Naive thymus-derived CD8-positive, alpha-beta T cell (primary cell): ENCODE measurements at places on chromosomes 6 and 20.

- no peak for DNase-seq
- H3K36me3 ChIP-seq, result no peaks in the 10 kb centered on the region
- peaks cover 13% of the 10 kb centered on the region for H3K27me3 ChIP-seq
- peak overlapping the region; percentile 60 for H3K27ac ChIP-seq
- peak overlapping the region; percentile 36 for H3K4me3 ChIP-seq
Measured at GRCh38 chr6:110544472-110544871, 68.1 kb upstream of the SLC22A16 start.

- no peak overlapping the region for H3K27ac ChIP-seq
- H3K36me3 ChIP-seq, result peaks cover 7% of the 10 kb centered on the region
- H3K27me3 ChIP-seq, result no peaks in the 10 kb centered on the region
- DNase-seq, result no peak
- peaks cover 27% of the 10 kb centered on the region for H3K4me1 ChIP-seq
Measured at GRCh38 chr20:10537850-10538480, 102.9 kb downstream of the SLX4IP start.

GRCh38 chr20:42742926-42743325 is 446.8 kb downstream of the PTPRT start:
- no peaks in the 10 kb centered on the region for H3K27me3 ChIP-seq
- no peaks in the 10 kb centered on the region for H3K36me3 ChIP-seq
- no peak for DNase-seq

DNA sequence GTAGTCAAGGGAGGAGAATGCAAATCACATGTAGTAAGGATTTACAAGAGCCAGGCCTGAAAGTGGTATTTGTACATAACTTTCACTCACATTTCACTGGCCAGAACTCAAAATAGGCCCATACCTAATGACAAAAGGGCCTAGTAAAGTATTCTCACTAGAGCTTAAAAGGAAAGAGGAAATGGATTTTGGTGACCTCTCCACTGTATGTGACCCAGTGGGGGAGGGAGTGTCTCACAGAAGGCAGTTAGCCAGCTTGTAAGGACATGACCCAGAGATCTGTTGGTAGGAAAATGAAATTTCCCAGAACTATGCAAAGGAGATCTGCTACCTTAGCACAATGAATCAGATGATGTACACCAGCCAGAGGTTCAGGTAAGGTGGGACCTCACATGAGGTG is 124.4 kb downstream of the PTPRT start:
- H3K27ac ChIP-seq, result no peak overlapping the region
- no peaks in the 10 kb centered on the region for H3K36me3 ChIP-seq
- H3K27me3 ChIP-seq, result no peaks in the 10 kb centered on the region
- no peak for DNase-seq
- H3K4me3 ChIP-seq, result no peak overlapping the region

GRCh38 chr6:129102741-129103140 is 219.8 kb downstream of the LAMA2 start:
- peaks cover 21% of the 10 kb centered on the region for H3K27me3 ChIP-seq
- H3K27ac ChIP-seq, result no peak overlapping the region
- no peaks in the 10 kb centered on the region for H3K36me3 ChIP-seq
- H3K4me3 ChIP-seq, result no peak overlapping the region
- no peaks in the 10 kb centered on the region for H3K4me1 ChIP-seq
- no peak for DNase-seq

DNA sequence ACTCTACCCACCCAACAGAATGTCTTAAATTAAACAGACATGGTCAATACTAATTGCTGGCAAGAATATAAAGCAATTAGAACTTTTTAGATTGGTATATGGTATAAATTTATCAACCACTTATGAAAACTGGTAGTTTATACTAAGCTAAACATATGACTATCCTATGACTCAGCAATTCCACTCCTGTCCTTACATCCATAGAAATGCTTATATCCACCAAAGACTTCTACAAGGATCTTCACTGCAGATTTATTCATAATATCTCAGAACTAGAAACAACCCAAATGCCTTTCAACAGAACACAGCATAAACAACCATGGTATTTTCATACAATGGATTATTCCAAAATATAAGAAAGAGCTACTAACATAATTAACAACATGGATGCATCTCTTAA is 4.6 kb downstream of the ZNF184 start:
- DNase-seq, result no peak
- peaks cover 70% of the 10 kb centered on the region for H3K4me1 ChIP-seq
- H3K27ac ChIP-seq, result no peak overlapping the region
- no peaks in the 10 kb centered on the region for H3K27me3 ChIP-seq
- no peak overlapping the region for H3K4me3 ChIP-seq

- peak overlapping the region; percentile 87 for H3K27ac ChIP-seq
- H3K27me3 ChIP-seq, result no peaks in the 10 kb centered on the region
- peak overlapping the region; percentile 64 for H3K4me3 ChIP-seq
- no peak for DNase-seq
- H3K36me3 ChIP-seq, result no peaks in the 10 kb centered on the region
Measured at GRCh38 chr6:42279966-42280629, 62.4 kb upstream of the MRPS10 start.

DNA sequence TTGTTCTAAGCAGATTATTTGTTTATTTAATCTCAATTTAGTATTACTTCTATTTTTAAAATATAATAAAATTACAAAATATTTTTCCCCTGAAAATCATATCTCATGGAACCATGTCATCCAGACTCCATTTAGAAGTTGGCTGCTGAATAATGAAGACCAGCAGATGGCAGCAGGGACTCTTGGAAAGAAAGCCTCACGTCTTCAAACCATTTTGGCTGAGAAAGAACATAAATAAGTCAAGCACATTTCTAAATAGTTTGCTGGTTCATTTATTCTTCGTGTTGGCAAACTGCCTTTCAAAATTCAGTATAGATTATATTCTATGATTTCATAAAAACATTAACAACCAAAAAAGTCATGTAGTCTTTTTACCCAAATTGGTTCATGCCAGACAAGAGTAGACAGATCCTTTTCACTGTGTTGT is 71.7 kb downstream of the RCAN2 start:
- H3K36me3 ChIP-seq, result no peaks in the 10 kb centered on the region
- DNase-seq, result no peak
- H3K4me1 ChIP-seq, result no peaks in the 10 kb centered on the region
- H3K4me3 ChIP-seq, result no peak overlapping the region
- no peak overlapping the region for H3K27ac ChIP-seq
- H3K27me3 ChIP-seq, result peaks cover 20% of the 10 kb centered on the region

DNA sequence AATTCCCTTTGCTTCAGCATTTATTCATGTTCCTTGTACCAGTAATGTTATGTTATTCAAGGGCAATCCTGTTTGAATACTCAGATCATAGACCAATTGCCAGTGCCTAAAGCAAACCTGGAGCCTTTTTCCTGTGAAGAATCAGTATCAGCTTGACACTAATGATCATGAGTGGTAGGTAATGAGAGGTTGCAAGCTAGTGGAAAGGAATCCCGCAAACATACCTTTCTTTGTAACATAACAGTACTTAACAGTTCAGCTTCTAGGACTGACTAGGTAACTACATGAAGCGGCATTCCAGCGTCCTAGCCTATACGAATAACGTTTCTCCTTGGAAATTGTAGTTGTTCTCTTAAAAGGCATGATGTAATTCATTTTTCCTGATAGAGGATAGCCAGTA is 253.7 kb downstream of the TMEM242 start:
- no peak overlapping the region for H3K27ac ChIP-seq
- H3K27me3 ChIP-seq, result no peaks in the 10 kb centered on the region
- no peak overlapping the region for H3K4me3 ChIP-seq
- H3K4me1 ChIP-seq, result peaks cover 52% of the 10 kb centered on the region
